NCI-H748 treated with DMSO at 0.1 percent for 48 hours (cell line): ENCODE measurements at places on chromosomes 7 and 10.

- no peak for DNase-seq
These were observed 46.5 kb downstream of the INHBA start for GRCh38 chr7:41656366-41656765.

DNA sequence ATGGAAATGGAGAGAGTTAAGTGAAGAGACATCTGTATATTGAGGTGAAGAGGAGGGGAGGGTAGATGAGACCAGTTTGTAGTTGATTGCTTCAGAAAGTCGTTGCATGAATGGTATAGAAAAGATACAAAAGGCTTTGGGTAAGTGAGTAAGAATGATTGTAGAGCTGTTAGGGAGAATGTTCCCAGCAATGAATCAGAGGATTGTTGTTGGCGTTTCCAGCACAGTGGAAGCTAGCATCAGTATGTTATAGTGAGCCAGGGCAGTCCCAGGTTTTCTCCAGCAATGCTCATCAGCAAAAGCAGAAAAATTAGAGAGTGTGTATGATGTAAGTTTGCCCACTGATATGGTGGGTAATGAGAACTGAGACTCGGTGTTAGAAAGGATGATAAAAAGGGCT, 15.4 kb upstream of the CDK6 start:
- DNase-seq = no peak

- no peak for DNase-seq
These were observed 41.5 kb upstream of the PLEKHA1 start for GRCh38 chr10:122333037-122333436.

GRCh38 chr10:111599943-111600342, 523.1 kb downstream of the ADRA2A start:
- DNase-seq = no peak

DNA sequence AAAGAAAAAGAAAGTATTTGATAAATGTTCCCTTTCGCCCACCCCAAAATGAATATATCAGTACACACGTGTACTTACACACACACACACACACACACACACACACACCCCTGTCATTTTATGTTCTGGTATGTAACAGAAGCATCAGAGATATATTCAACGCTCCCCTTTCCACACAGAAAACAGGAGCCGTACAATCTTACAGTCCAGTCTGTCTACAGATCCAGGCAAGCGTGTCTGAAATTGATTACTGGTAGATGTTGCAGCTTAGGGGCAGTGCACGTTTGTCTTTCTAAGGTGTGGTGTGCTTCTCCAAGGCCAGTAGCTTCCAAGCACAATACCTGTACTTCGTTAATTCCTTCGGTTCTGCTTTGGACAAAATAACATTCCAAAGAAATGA, 143.7 kb upstream of the RNF32 start:
- DNase-seq = no peak

DNA sequence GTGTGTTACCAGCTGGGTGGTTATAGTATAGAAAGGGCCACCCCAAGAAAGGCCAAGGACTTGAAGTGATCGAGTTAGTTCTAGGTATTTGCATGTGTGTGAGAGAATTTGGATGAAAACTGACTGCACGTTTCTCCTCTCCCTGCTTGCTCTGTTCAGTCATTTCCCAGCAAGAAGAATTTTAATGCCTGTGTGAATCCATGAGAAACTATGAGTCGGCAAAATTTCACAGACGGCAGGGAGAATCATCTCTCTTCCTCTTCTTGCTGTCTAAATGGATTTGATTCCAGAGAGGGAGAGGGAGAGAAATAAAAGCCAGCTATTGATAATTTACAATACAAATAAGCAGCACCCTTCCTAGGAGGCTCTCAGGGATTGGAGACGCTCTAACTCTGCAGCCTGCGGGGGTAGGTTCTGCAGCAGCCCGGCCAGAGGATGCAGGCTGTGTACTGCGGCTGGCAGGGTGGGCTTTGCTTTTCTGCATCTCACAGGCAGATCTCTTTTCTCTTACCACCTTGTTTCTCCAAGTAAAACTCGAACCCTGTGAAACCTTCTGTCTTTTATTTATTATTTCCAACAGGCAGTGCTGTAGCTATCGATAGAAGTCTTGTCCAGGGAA, 183.6 kb downstream of the TCF7L2 start:
- DNase-seq = no peak

GRCh38 chr7:21193895-21194294, 234.0 kb upstream of the SP4 start:
- no peak for DNase-seq

DNA sequence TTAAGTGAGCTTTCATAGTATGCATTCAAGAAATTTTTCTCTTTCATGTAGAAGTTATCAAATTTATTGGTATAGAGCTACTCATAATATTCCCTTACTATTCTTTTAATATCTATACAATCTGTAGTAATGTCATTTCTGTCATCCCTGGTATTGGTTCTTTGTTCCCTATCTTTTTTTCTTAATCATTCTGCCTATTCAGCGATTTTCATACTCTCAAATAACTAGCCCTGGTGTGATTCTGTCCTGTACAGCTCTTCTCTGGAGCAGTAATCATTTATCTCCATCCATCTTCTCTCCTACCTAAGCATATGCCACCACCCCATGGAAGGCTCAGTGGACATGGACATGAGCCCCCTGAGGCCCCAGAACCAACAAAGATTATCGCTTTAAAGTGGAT, 213.2 kb upstream of the NEBL start:
- DNase-seq = no peak

- DNase-seq = no peak
These were observed at the start of gene ACTA2 for GRCh38 chr10:88952647-88953111. TSS of gene ACTA2 (minus strand) at chr10:88952773. CDS start at chr10:88948930, 3,843 bp downstream.

GRCh38 chr7:131354390-131354789, 26.7 kb downstream of the MKLN1 start:
- DNase-seq = no peak

- DNase-seq = peak; percentile 37
These were observed 204.6 kb downstream of the ARHGAP21 start for GRCh38 chr10:24518981-24519597.

- no peak for DNase-seq
These were observed 5.2 kb upstream of the MYH16 start for GRCh38 chr7:99267481-99267840.

- DNase-seq = no peak
These were observed 202.0 kb upstream of the LRRTM3 start for GRCh38 chr10:66723608-66724400.

DNA sequence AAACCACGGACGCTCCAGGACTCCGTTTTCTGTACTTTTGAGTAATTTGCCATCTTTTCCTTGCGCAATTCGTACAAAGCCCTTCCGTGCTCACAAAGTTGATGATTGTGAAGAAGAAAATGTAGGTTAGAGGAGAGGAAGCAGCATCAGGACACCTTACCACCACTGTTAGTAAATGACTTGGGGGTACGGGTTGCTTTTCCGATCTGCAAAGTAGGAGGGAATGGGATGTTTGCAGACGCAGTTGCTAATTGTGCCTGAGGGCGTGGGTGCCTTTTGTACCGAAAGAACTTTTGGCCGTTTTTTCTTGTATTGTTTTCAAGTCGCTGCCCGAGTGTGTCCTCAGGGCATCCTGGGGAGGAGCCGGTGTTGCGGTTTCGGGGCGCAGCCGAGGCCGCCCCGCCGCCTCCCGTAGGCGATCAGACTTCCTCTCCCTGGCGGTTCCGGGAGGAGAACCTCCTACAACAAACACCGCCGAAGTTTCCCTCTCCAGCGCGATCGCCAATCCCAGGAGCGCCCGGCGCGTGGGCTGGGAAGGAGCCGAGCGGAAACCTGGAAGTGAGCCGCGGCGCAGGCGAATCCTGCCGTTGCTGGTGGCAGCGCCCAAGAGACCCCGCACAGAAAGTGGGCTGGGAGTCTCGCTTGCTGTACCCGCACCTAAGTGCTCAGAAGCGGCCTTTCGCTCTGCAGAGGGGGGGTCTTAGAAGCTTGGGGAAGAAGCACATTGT, 1.0 kb downstream of the PRR15 start:
- DNase-seq = peak; percentile 61

DNA sequence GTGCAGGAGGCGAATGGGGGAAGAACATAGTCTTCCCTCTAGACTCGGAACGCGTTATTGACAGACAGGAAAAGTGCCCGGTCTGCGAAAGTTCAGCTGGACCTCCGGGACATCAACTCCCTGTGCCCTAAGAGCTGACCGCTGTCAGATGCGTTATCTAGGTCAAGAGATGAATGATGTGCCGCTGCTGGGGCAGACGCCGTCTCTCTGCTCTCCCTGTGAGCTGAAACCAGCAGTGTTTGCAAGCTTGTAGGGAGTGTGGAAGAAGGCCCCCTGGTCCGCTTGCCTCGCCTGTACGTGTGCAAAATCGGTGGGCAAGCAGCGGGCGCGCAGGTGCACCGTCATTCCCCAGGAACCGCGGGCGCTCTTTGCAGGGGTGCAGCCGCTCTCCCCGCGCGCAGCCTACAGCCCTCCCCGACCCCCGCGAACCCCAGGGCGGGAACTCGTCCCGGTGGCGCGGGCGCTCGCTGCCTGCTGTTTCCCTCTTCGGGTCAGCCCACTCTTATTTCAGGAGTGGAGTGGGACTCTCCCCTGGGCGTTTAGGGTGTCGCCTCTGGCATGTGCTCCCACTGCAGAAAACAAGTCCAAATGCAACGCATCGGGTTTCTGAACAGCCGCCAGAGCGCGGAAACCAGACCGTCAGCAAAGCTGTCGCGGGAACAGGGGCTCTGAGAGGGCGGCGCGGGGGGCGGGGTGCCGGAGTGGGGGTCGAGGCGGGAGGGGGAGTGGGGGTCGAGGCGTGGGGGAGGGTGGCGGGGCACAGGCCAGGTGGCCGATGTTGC, 1.8 kb upstream of the PFKFB3 start:
- no peak for DNase-seq

- DNase-seq = no peak
These were observed 62.0 kb upstream of the SEMA3A start for GRCh38 chr7:84256571-84256971.

- DNase-seq = no peak
These were observed 6.2 kb downstream of the PIK3AP1 start for GRCh38 chr10:96714031-96714590.

DNA sequence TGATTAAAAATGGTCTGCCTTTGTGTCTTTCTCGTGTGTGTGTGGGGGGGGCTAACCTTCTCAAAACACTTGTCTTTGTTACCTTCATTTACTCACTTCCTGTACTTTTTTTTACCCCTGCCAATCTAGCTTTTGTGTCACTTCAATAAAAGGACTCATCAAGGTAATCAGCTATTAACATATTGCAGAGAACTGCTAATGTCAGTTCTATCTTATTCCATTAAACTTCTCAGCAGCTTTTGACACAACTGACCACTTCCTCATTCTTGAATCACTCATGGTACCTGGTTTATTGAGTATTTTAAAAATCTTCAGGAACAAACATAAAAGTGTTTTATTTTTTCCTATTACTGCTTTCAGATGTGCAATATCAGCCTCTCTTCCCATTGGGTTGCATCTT, 59.8 kb downstream of the SLC25A40 start:
- peak; percentile 68 for DNase-seq

DNA sequence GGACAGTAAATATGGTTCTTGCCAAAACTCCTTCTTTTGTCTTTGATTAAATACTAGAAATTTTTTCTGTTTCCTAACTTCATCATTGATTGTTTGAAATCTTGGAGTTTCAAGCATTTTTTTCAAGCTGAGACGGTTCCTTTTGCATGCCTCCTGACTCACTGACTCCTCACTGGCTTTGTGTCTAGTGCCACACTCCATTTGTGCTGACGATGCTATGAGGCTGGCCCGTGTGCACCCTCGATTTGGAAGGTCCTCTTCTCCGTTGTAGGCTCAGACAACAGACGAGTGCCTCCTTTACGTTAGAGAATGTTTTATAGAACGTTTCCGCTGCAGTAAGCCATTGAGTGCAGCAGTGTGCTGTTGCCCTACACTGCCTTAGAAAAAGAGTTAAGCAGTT, 10.8 kb upstream of the CSGALNACT2 start:
- DNase-seq = no peak

GRCh38 chr7:5356751-5357119, 66.9 kb downstream of the TNRC18 start:
- DNase-seq = no peak

- DNase-seq = no peak
These were observed 270.3 kb upstream of the NEBL start for GRCh38 chr10:21167288-21168010.

DNA sequence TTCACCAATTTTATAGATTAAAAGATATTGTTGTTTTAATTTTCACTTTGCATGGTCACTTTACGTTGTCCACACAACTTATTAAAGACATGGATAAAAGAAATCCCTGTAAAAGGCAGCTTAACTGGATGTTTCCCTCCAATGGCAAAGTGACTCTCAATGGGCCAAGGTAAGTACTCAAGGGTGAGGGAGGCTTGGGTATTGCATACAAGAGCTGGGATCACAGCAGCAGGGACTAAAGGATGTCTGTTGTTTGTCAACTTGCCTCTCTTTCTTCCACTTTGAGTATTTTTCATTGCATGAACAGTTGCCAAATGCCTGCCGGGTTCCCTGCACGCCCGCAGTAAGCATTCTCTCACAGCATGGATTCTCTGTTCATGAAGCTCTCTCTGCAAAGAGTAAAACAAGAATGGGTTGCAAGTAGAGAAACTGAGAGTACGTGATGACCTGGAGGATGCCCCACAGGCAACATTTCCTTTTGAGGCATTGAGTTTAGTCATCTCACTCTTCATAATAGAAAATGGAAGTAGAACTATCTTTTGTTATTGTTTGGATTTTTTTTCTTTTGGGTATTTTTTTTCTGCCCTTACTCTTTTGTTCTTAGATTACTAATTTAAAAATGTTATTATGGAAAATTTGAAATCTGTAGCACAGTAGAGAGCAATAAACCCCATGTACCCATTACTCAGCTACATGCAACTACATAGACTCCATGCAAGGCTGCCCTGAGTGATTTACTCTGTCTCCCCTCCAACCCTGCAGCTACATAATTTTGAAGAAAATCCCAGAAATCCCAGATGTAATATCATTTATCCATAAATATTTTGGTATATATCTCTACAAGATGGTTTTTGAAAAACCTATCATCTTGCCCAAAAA, 26.3 kb downstream of the GPR141 start:
- DNase-seq = no peak

DNA sequence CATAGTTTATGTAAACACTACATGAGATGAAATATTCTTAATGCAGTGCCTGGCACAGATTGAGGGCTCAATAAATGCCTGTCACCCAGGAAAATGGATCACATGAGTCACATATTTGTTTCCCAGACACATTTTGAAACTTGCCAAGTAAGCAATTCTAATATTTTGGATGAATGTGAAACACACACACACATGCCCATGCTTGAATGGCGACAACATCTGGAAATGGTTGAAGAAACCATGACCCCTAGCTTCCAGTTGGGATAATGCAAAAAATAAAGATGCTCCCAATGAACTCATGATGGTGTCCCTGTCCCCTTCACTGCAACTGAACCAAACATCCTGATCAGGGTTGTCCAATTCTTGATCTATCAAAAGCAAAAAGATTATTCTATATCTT, 797.3 kb downstream of the XPNPEP1 start:
- DNase-seq = no peak

DNA sequence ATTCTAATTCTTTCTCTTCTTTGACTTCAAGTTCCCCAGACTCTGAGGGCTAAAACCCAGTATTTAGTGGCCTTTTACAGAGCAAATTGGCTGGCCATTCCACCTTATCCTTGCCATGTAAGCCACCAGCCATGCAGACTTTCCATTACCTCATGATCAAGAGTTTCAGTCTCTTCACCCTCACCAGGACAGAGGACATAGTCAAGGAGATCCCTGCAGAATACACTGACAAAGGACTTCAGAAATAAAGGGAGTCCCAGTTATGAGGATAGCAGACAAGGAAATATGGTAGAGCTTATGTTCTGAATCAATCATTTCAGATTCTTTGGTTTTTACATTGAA, 1080.4 kb upstream of the C7orf33 start:
- DNase-seq = no peak
